ENCODE measurements at places on chromosomes 12 and 14. TPM values are rescaled to one million over a fixed set of nuclear protein-coding genes. Genes with fewer than 3 reads are reported as not detected.

CLEC6A gene
- not detected for total RNA-seq

PAN2 gene
- 41.7 TPM for total RNA-seq

ZBTB42 gene
- total RNA-seq = 1.2 TPM

RNASE3 gene
- not detected for total RNA-seq

HPD gene
- total RNA-seq = 0.28 TPM

BEGAIN gene
- total RNA-seq = 0.24 TPM

PIGH gene
- total RNA-seq = 19.4 TPM

MYF6 gene
- total RNA-seq = not detected

OR6C2 gene
- total RNA-seq = not detected

KLRB1 gene
- not detected for total RNA-seq

RPL10L gene
- total RNA-seq = not detected

HSPB8 gene
- total RNA-seq = not detected

ACSS3 gene
- total RNA-seq = 0.31 TPM

AMHR2 gene
- 0.13 TPM for total RNA-seq

SMARCC2 gene
- total RNA-seq = 67.1 TPM

MYF5 gene
- not detected for total RNA-seq

LRP1-AS gene
- total RNA-seq = not detected

GYS2 gene
- total RNA-seq = not detected

KIF5A gene
- 2.2 TPM for total RNA-seq

MIP gene
- not detected for total RNA-seq

ANKS1B gene
- total RNA-seq = not detected

CCDC59 gene
- 49.1 TPM for total RNA-seq

TPPP2 gene
- total RNA-seq = not detected

TSPAN11 gene
- total RNA-seq = 0.05 TPM

FAM90A1 gene
- 0.62 TPM for total RNA-seq

ZFC3H1 gene
- 40.1 TPM for total RNA-seq

EFS gene
- 0.08 TPM for total RNA-seq

DCN gene
- 1.5 TPM for total RNA-seq

MAP3K9 gene
- total RNA-seq = 7.9 TPM

C12orf54 gene
- total RNA-seq = 2.6 TPM

KSR2 gene
- 0.05 TPM for total RNA-seq

DDX11 gene
- total RNA-seq = 79.3 TPM

GRIP1 gene
- total RNA-seq = 0.85 TPM

GXYLT1 gene
- 8.7 TPM for total RNA-seq

ST8SIA1 gene
- not detected for total RNA-seq

FZD10 gene
- not detected for total RNA-seq

LALBA gene
- not detected for total RNA-seq

ARHGAP9 gene
- 101 TPM for total RNA-seq

TAS2R46 gene
- 1.3 TPM for total RNA-seq

HOTAIR gene
- total RNA-seq = not detected

OSBPL8 gene
- total RNA-seq = 58.0 TPM

BMAL2 gene
- total RNA-seq = 47.2 TPM

Data from GM12878 (cell line).